ENCODE measurements at places on chromosomes 3 and 15. TPM values are rescaled to one million over a fixed set of nuclear protein-coding genes. Genes with fewer than 3 reads are reported as not detected.
A peak's percentile ranks its signal among the peaks of the same experiment; 100 is the strongest.

ZNF501 gene
- 0.35 TPM for polyA plus RNA-seq

BFSP2 gene
- polyA plus RNA-seq, result not detected

- H3K27me3 ChIP-seq, result no peaks in the 10 kb centered on the region
- H3K4me3 ChIP-seq, result no peak overlapping the region
- no peaks in the 10 kb centered on the region for H3K36me3 ChIP-seq
- no peaks in the 10 kb centered on the region for H3K4me1 ChIP-seq
Observed at GRCh38 chr3:59318881-59319280, 269.1 kb upstream of the CFAP20DC start.

DNA sequence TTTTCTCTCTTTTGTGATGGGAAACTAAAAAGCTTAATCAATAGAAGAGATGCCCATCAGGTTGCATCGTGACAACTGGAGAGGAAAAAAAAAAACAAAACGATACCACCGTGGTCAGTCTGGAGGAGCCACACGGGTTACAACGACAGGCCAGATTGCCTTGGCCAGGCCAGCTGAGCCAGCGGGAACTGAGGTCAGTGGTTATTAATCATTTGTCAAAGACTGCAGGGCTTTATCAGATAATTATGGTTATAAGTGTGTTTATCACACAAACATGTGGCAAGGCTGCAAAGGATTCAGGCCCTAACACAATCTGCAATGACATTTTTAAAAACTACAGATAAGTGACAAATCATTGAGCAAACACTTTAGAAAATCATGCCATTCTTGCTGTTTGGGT, 135.0 kb upstream of the FAM3D start:
- H3K27ac ChIP-seq, result no peak overlapping the region
- no peak for DNase-seq
- H3K4me1 ChIP-seq, result no peaks in the 10 kb centered on the region

GRCh38 chr15:77674327-77674726, 41.6 kb upstream of the LINGO1 start:
- no peaks in the 10 kb centered on the region for H3K4me1 ChIP-seq
- DNase-seq, result no peak
- no peaks in the 10 kb centered on the region for H3K36me3 ChIP-seq
- no peak overlapping the region for H3K27ac ChIP-seq
- peaks cover 2% of the 10 kb centered on the region for H3K27me3 ChIP-seq
- H3K4me3 ChIP-seq, result no peak overlapping the region

GRCh38 chr15:59622289-59622688, 10.7 kb downstream of the GCNT3 start:
- no peak for DNase-seq

- no peak overlapping the region for H3K4me3 ChIP-seq
- DNase-seq, result no peak
- no peaks in the 10 kb centered on the region for H3K27me3 ChIP-seq
- H3K36me3 ChIP-seq, result no peaks in the 10 kb centered on the region
- H3K27ac ChIP-seq, result no peak overlapping the region
- no peaks in the 10 kb centered on the region for H3K4me1 ChIP-seq
Observed at GRCh38 chr3:31960793-31961431, 20.1 kb downstream of the OSBPL10 start.

DNA sequence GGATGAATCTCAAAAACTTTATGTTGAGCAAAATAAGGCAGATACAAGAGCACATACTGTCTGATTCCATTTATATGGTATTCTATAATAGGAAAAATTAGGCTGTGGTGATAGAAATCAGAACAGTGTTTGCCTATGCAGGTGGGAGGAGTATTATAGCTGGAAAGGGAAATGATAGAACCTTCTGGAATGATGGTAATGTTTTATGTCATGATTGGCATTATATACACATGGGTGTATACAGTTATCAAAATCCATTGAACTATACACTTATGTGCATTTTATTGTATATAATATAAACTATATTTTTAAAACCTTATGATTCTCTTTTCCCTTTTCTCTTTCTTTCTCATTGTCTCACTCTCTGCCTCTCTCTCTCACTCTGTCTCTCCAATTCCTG, 156.1 kb downstream of the THSD4 start:
- DNase-seq, result no peak
- H3K27ac ChIP-seq, result no peak overlapping the region
- no peaks in the 10 kb centered on the region for H3K27me3 ChIP-seq
- no peaks in the 10 kb centered on the region for H3K4me1 ChIP-seq

- no peaks in the 10 kb centered on the region for H3K27me3 ChIP-seq
- H3K27ac ChIP-seq, result no peak overlapping the region
- no peak overlapping the region for H3K4me3 ChIP-seq
- no peaks in the 10 kb centered on the region for H3K36me3 ChIP-seq
- DNase-seq, result no peak
- peaks cover 64% of the 10 kb centered on the region for H3K4me1 ChIP-seq
Observed at GRCh38 chr3:42070524-42070923, 20.6 kb upstream of the TRAK1 start.

- no peaks in the 10 kb centered on the region for H3K36me3 ChIP-seq
- no peak overlapping the region for H3K27ac ChIP-seq
- peaks cover 21% of the 10 kb centered on the region for H3K4me1 ChIP-seq
- peak; percentile 8 for DNase-seq
- H3K4me3 ChIP-seq, result no peak overlapping the region
- H3K27me3 ChIP-seq, result no peaks in the 10 kb centered on the region
Observed at GRCh38 chr3:136994772-136995516, 37.2 kb downstream of the IL20RB start.

DNA sequence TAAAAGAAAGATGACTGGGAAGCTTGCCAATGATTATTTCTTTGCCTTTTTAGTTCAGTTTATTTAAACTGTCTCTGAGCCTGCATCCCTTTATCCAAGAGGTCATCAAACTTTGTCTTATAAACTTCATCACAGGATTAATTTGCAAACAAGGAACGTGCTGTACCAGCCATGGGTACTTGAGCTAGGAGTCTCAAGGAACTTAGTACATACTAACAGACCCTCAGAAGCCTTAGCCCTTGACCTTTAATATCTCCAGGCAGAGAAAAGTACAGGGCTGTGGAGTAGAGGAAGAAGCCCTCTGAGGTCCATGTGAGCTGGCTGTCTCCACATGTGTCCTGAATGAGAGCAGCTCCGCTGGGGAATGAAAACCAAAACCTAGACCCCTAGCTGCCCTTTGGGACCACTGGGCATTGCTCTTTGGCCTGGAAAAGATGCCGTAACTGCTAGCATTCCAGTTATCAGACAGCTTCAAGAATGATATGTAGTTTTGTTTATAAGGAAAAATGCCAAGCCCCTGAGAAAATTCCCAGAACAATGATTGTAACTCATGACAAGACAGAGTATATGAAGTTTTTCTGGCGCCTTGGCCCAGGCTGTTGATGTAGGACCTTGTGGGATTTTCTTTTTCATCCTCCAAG, 92.1 kb downstream of the ASB7 start:
- H3K4me1 ChIP-seq, result no peaks in the 10 kb centered on the region
- no peak overlapping the region for H3K4me3 ChIP-seq
- H3K27me3 ChIP-seq, result peaks cover 5% of the 10 kb centered on the region
- no peaks in the 10 kb centered on the region for H3K36me3 ChIP-seq
- DNase-seq, result no peak

Measured in CD14-positive monocyte (primary cell).